ENCODE measurements at places on chromosomes 16 and 17.

DNA sequence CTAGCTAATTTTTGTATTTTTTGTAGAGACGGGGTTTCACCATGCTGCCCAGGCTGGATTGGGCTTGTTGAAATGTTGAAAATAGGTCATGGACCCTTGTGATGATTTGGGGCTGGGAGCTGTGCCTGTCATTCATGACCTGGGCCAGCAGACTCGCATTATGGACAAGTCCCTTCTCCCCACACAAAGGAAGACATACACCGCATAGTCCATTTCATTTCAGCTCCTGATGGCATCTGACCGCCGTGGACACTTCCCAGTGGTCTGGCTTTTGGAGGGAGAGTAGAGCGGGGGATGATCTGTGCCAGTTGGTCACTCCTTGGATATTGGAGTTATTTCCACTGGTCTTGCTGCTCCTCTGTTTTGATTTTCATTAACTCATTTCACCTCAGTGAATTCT, 34.8 kb downstream of the MPRIP start:
- no peak for DNase-seq

GRCh38 chr17:16938496-16939207, 33.3 kb downstream of the TNFRSF13B start:
- DNase-seq, result no peak

- DNase-seq, result no peak
These were observed 475.1 kb downstream of the WWOX start for GRCh38 chr16:78574571-78574970.

- DNase-seq, result no peak
These were observed 220.3 kb downstream of the CPPED1 start for GRCh38 chr16:12583237-12583897.

- no peak for DNase-seq
These were observed 15.3 kb upstream of the GNA13 start for GRCh38 chr17:65071861-65072260.

GRCh38 chr16:7303052-7303610, 29.5 kb upstream of the RBFOX1 start:
- no peak for DNase-seq

DNA sequence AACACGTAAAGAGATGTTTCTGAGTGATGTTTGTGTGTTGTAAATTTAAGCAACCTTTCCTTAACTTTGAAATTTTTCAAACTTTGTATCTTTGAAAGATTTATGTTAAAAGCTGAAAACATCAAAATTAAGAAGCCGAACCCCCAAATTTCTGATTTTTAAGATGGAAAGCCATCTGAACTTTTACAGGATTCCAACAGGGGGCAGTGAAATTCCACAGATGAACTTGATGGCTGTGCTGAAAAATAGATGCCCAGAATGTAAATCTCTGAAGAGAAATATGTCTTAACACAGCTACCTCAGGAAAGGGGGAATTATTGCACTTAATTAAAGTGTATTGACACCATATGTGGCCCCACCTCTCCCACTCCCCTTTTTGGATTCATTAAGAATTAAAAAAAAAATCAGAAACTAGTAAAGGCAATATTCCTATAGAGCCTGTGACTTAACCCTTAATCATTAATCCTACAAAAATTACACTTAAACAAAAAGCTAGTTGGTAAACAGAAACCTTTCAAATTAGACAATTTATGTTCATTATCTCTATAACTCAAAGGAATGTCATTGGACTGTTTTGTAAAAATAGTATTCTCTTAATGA, 597.9 kb downstream of the KCNJ2 start:
- peak; percentile 9 for DNase-seq

- DNase-seq, result no peak
These were observed 19.9 kb downstream of the GINS2 start for GRCh38 chr16:85668676-85669424.

- DNase-seq, result no peak
These were observed 55.9 kb downstream of the CDK12 start for GRCh38 chr17:39517224-39517623.

DNA sequence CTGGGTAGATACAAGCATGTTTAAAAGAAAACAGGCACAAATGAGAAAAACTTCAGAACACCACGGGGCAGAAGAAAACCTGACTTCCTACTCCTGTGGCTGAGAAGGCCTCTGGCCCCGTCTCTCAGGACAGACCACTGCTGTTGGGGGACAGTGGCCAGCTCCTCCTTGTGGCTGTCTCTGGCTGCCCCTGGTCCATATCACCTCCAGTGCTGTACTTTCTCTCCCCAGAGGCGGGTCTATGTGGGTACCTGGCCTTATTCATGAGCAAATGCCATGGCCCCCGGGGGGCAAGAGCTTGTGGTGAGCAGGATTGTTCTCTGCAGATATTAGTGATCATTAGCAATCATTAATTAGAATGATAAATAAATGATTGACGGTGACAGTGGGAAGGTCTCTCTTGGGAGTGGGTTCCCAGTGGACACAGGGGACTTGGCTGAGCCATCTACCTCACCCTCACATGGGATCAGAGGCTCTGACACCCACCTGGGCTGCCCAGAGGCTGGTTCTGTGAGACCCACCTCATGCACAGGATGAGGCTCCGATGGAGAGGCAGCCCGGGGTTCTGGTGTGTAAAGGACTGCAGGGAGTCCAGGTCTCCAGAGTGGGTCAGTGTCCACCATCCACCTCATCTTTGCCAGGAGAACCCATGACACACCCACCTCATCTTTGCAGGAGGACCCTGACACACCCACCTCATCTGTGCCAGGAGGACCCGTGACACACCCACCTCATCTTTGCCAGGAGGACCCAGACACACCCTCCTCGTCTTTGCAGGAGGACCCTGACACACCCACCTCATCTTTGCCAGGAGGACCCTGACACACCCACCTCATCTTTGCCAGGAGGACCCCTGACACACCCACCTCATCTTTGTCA, 30.6 kb upstream of the CBFA2T3 start:
- no peak for DNase-seq

DNA sequence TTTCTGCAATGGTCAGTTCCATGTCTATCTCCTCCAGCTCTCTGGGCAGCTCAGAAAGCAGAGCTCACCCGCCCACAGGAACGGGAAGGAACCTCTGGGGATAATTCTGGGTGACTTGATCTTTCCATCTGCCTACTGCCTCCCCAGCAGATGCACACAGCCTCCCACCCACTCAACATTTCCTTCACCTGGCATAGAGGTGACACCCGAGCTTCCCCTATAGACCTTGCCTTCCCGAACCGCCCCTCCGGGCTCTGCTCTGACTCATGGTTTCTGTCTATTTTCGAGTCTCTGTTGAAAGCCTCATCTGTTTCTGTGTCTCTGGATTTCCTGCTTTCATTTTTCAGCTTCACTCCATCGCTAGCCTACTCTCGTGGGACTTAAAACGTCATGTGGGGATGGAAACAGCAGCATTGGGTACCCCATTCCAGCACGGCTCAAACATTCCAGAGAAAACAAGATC, 11.4 kb downstream of the GGA3 start:
- no peak for DNase-seq

GRCh38 chr17:4616476-4616875, 25.0 kb downstream of the ALOX15 start:
- no peak for DNase-seq

DNA sequence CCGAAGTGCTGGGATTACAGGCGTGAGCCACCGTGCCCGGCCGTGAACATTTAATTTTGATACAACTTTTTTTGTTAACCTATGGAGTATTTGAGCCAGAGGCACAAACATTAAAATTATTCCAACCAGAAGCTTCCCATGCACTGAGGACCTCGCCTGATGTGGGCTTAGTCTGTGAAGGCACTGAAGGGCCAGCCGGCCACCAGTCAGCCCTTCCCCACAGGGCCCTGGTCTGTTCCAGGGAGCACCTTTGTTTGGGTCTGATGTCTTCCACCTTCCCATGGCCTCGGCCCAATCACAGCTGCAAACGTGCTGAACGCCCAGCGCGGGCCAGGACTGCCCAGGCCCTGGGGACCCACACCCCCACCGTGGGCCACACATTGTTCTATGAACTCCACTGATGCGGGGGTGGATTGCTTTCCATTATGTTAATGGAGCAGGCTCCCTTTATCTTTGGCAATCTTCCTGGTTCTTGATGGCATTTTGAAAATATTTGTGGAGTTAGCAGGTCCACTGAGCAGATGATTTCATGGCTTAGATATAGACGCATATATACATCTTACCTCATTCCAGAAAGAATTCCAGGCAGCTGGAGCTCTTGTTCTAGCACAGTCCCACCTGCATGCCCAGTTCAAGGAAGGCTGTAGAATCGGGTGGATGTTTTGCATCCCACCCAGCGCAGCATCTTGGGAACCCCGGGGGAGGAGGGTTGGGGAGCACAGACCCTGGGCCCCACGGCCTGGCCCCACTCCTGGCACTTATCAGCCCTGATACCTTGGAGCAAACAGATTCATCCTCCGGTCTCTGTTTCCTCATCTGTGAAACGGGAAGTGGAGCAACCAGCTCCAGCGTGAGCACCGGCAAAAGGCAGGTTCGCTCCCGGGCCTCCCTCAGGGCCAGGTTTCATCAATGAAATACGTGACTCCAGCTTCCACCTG, 14.5 kb downstream of the SPIRE2 start:
- DNase-seq, result peak; percentile 69

GRCh38 chr16:1160773-1161348, 8.0 kb downstream of the CACNA1H start:
- DNase-seq, result no peak

All from fibroblast of skin of left quadriceps (primary cell).